Activated CD8-positive, alpha-beta memory T cell treated with anti-CD3 and anti-CD28 coated beads, Interleukin-2, amount 50 U/mL, for 4 hours (primary cell): ENCODE measurements at places on chromosomes 1 and 21.

DNA sequence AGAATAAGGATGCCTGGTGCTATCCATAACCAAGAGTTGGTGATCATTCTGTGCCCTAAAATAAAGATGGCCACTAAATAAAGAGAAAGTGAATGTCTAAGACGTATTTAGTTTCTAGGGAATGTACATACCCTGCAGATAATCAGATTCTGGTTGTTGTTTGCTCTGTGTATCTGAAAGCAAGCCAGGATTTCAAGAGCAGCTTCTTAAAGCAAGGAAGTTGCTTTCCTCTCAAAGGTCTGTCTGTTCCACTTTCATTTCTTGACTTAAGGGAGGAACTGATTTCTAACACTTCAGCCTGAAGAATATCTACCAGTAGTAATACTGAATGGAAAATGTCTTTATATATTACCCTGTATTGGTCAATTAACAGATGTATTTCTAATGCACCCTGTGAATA, 88.8 kb downstream of the KIF1B start:
- no peak for DNase-seq

DNA sequence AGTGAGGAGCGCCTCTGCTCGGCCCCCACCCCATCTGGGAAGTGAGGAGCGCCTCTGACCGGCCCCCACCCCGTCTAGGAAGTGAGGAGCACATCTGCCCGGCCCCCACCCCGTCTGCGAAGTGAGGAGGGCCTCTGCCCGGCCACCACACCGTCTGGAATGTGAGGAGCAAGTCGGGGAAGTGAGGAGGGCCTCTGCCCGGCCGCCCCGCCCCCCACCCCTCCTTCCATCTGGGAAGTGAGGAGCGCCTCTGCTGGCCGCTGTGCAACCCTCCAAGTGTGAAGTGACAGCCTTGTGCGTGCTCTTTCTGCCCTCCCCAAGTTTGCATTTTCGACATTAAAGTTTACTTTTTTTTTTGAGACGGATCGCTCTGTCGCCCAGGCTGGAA, 5.1 kb upstream of the ZZZ3 start:
- no peak for DNase-seq

DNA sequence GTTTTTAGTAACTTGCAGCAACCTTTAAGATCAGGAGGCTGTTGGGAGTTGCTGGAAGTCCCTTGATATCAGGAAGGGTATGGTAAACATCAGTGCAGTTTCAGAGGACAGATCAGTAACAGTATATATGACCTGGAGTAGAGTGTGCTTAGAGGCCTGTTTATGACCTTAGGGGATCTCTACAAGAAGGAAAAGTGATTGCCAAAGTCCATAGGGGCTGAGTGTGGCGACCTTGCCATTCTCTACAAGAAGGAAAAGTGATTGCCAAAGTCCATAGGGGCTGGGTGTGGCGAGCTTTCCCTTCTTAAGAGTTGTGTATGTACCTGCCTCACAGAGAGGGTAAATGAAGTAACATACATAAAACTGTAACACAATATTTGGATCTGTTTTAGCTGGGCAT, 28.5 kb upstream of the AXDND1 start:
- no peak for DNase-seq

GRCh38 chr1:234538930-234539649, 60.1 kb upstream of the TARBP1 start:
- DNase-seq = no peak

- DNase-seq = no peak
These were observed 36.0 kb downstream of the CENPF start for GRCh38 chr1:214638997-214639396.

DNA sequence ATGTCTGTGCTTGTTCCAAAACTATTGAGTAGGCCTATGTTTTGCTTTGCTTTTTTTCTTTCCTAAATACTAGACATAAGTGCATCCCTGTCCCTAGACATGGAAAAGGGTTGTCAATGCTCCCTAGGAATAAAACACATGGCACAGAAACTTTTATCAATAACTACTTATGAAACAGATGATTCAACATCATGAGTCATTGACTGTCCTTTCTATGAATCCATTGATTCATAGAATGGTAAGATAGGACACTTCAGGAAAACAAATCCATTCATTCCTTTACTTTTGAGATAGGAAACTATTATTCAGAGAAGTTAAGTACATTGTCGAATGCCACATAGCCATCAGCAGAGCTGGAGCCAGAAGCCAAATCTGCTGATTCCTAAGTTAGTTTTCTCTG, 147.5 kb downstream of the TSEN15 start:
- no peak for DNase-seq
